ENCODE measurements at places on chromosomes 4 and X.
A peak's percentile ranks its signal among the peaks of the same experiment; 100 is the strongest.

- no peak for DNase-seq
Measured at GRCh38 chrX:12007881-12008280, 130.4 kb upstream of the FRMPD4 start.

DNA sequence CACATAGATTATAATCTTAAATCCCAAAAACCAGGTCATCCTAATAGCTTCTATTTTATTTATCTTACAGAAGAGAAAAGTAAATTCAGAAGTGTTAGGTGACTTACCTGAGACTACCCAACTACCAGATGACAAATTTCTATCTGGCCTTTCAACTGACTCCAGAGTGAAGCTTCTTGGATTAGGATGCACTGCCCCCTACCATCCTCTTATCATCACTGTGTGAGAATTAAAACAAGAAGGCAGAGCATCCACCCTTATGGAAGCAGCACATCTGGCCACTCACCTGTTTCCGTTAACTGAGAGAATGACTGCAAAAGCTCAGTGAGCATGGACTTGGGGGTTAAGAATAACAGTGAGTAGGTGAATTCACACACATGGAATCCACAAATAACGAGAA lies 502.6 kb upstream of the TECRL start:
- DNase-seq: no peak

DNA sequence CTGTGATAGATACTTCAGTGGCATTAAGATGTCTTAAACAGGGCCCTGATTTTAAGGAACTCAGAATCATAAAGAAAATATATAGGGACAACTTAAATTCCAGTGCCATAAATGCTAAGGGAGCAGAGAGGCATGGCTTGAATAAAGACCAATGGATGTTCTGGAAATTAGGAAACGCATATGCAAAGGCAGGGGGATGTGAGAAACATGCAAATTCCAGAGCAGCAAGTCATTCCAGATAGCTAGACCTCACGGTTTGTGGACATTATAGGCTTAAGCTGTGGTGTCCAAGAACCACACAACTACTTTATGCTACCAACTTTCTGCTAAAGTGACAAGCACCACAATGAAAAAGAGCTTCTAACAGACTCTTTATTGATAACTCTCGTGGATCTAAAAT lies 132.6 kb upstream of the ANK2 start:
- no peak for DNase-seq

DNA sequence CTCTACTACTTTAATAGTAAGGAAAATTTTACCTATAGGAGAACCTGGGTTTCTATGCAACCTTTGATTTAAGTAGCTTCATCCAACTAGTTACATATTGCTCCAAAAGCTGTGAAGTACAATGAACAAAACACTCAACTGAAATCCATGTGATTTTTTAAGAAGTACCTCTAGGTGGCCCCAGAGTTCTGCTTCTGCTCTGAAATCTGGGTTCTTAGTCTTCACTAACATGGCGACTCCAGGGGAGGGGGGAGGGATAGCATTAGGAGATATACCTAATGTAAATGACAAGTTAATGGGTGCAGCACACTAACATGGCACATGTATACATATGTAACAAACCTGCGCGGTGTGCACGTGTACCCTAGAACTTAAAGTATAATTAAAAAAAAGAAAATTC lies 73.4 kb upstream of the MAGEB2 start:
- DNase-seq: no peak

DNA sequence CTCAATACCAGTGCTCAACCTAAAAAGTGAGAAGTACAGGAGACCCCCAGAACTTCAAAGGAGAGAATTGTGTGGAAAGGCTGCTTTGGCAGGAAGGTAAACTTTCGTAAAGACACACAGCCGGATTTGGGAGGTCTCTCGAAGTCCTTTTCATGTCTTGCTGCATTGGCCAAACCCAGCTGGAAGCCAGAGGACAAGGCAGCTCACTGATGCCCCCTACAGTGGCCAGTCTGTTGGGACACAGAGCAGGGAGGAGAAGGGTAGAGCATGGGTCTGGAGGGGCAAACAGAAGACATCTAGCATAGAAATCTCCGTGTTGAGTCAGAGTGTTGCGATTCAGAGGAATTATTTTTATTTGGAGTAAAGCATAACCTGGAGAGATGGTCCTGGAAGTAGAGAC lies 198.9 kb downstream of the ANK2 start:
- no peak for DNase-seq

GRCh38 chrX:46198858-46199257 lies 346.4 kb downstream of the ZNF674 start:
- DNase-seq: no peak

DNA sequence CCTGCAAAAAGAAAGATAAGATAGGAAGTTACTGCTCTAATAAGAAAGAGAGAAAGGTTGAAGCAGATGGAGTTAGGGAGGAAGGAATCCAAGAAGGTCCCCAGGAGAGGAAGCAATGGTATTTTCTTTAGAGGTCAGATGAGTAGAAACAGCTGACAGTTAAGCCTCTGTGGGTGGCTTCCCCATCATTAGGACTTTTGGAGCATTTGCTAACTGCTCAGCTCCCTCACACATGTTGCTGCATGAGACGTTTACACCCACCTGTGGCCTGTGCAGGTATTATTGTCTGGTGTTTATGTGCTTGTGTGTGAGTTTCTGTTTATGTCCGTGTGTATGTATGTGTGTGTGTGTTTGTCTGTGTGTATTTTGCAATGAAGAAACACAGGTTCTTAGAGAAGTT lies 346.8 kb downstream of the RAB28 start:
- DNase-seq: no peak

GRCh38 chr4:104064646-104065577 lies 345.1 kb upstream of the TACR3 start:
- peak; percentile 83 for DNase-seq

DNA sequence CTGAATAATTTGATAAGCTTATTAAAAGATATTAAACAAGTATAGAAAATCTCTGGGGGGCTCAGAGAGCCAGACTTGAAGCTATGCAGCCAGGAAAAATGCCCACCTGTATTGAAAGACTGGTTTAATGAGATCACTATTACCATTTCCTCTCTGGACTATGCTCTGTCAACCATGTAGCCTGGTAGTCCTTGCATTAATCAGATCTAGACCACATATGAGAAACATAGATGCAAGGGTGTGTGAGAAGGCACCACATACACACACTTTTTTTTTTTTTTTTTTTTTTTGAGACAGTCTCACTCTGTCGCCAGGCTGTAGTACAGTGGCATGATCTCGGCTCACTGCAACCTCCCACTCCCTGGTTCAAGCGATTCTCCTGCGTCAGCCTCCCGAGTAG lies 75.9 kb upstream of the ATP8A1 start:
- DNase-seq: no peak

DNA sequence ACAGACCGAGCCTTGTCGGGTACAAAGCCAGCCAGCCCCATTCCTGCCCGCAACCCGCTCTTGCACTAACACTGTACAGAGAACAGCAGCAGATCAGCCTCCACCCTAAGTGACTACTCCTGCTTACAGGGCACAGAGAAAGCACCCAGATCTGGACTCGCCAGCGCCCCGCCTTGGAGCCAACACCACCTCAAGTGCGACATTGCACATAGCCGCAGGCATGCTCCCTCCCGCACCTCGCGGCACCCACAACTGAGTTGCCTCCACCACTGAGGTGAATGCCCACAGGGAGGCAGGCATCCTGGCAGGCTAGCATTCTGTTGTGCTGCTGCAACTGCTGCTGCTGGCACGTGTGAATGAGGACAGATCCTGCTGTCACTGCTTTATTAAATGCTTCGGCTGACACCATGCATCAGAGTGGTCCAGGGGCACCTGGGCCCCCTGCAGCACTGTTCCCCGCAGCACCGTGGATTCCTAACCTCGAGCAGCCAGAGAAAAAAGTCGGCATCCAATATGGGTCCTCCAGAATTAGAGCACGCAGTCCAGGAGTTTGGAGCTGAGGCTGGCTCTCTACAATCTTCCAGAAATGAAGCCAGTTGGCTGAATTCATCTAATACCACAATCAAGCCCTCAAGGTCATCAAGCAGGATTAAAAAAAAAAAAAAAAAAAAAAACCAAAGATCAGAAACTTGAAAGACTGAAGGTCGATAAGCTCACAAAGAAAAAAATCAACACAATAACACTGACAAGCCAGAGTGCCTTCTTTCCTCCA lies 352.9 kb downstream of the GASK1B start:
- no peak for DNase-seq

- DNase-seq: peak; percentile 49
Measured at GRCh38 chrX:69968950-69969349, 80.8 kb downstream of the AWAT2 start.
